ENCODE measurements at places on chromosomes 16 and 17. TPM values are rescaled to one million over a fixed set of nuclear protein-coding genes. Genes with fewer than 3 reads are reported as not detected.

- DNase-seq = no peak
Observed at GRCh38 chr16:62408760-62409159, 372.5 kb upstream of the CDH8 start.

Gene KRTAP3-2
- not detected for total RNA-seq

- DNase-seq = no peak
Observed at GRCh38 chr17:47270946-47271705, 17.5 kb downstream of the ITGB3 start.

Gene APOBR
- 23.9 TPM for total RNA-seq

GRCh38 chr17:53780320-53780719, 42.4 kb upstream of the KIF2B start:
- no peak for DNase-seq

GRCh38 chr16:23216658-23217246, 34.2 kb downstream of the SCNN1G start:
- DNase-seq = no peak
